ENCODE measurements at places on chromosomes 7 and 10. TPM values are rescaled to one million over a fixed set of nuclear protein-coding genes. Genes with fewer than 3 reads are reported as not detected.
A peak's percentile ranks its signal among the peaks of the same experiment; 100 is the strongest.

GRCh38 chr7:101731502-101732084 lies 85.8 kb upstream of the CUX1 start:
- DNase-seq = no peak
- no peak overlapping the region for H3K4me3 ChIP-seq
- peaks cover 2% of the 10 kb centered on the region for H3K4me1 ChIP-seq
- H3K27ac ChIP-seq = no peak overlapping the region
- no peaks in the 10 kb centered on the region for H3K36me3 ChIP-seq

- DNase-seq = no peak
- no peaks in the 10 kb centered on the region for H3K36me3 ChIP-seq
- H3K4me1 ChIP-seq = no peaks in the 10 kb centered on the region
- H3K27me3 ChIP-seq = no peaks in the 10 kb centered on the region
- no peak overlapping the region for H3K4me3 ChIP-seq
These were observed 3.1 kb downstream of the NACAD start for GRCh38 chr7:45085619-45086200.

AMZ1 gene
- total RNA-seq = 0.90 TPM

CCL24 gene
- not detected for total RNA-seq

- H3K4me1 ChIP-seq = no peaks in the 10 kb centered on the region
- H3K27ac ChIP-seq = no peak overlapping the region
- DNase-seq = no peak
- no peak overlapping the region for H3K4me3 ChIP-seq
These were observed 42.9 kb upstream of the STOX1 start for GRCh38 chr10:68784476-68784875.

KAT6B gene
- total RNA-seq = 35.4 TPM

DNA sequence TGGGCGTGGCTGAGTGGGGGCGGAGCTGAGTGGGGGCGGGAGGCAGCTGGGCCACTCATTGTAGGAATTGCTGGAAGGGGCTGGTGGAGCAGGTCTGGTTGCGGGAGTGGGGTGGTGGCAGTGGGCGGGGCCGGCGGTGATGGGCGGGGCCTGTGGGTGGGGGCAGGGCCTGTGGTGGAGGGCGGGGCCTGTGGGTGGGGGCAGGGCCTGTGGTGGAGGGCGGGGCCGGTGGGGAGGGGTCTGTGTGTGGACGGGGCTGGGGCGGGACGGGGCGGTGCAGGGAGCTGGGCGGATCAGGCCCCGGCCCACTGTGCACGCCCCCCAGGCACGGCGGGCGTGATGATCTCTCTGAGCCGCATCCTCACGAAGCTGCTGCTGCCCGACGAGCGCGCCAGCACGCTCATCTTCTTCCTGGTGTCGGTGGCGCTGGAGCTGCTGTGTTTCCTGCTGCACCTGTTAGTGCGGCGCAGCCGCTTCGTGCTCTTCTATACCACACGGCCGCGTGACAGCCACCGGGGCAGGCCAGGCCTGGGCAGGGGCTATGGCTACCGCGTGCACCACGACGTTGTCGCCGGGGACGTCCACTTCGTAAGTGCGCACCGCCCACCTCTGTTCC lies 14.0 kb downstream of the SLC29A4 start:
- peak overlapping the region; percentile 72 for H3K4me3 ChIP-seq
- H3K27me3 ChIP-seq = no peaks in the 10 kb centered on the region
- peaks cover 18% of the 10 kb centered on the region for H3K36me3 ChIP-seq
- H3K27ac ChIP-seq = no peak overlapping the region
- DNase-seq = peak; percentile 94

CLEC2L gene
- total RNA-seq = 0.55 TPM

PNLIPRP3 gene
- not detected for total RNA-seq

DNA sequence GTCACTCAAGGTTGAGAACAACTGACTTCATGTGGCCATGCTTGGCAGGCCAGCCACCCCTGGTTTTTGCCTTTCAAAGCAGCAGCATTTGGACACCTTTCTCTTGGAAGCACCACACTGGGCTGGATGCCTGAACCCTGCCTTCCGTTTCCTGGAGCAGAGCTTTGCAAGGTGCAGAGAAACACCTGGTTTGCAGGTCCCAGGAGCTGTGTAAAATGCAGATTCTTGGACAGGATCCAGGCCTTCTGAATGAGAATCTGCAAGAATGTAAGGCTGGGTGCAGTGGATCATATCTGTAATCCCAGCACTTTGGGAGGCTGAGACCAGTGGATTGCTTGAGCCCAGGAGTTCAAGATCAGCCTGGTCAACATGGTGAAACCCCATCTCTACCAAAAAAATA lies 18.0 kb upstream of the DUSP5 start:
- H3K36me3 ChIP-seq = no peaks in the 10 kb centered on the region
- H3K4me1 ChIP-seq = no peaks in the 10 kb centered on the region
- H3K27ac ChIP-seq = no peak overlapping the region
- no peak for DNase-seq
- H3K27me3 ChIP-seq = no peaks in the 10 kb centered on the region

DNA sequence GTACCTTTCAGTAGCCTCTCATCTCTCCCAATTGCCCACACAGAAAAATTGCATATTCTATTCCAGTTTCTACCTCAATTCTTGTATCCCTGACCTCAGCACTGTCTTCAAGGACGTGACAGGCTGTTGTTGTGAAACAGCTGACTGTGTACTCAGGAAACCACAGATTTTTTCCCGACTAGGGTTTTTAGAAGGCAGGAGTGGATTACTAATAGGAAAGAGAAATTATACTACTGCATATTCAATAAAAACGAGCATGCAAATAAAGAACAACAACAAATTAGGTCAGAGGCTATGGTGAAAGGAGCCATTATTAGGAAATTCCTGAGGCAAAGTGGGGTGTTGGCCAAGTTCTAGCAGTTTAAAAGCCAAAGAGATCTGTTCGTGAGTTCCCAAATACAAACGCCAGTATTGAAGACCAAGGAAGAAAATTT lies 93.4 kb downstream of the DOCK4 start:
- H3K27ac ChIP-seq = no peak overlapping the region
- DNase-seq = no peak
- no peak overlapping the region for H3K4me3 ChIP-seq
- H3K36me3 ChIP-seq = no peaks in the 10 kb centered on the region

GRCh38 chr7:109336531-109336930 lies 766.9 kb downstream of the DNAJB9 start:
- no peaks in the 10 kb centered on the region for H3K36me3 ChIP-seq
- no peak for DNase-seq
- no peak overlapping the region for H3K27ac ChIP-seq
- H3K4me1 ChIP-seq = no peaks in the 10 kb centered on the region
- H3K4me3 ChIP-seq = no peak overlapping the region
- no peaks in the 10 kb centered on the region for H3K27me3 ChIP-seq
